ENCODE measurements at places on chromosomes 12 and 14. TPM values are rescaled to one million over a fixed set of nuclear protein-coding genes. Genes with fewer than 3 reads are reported as not detected.

GRCh38 chr12:62263966-62264365 is 3.8 kb downstream of the USP15 start:
- DNase-seq, result no peak

- no peak for DNase-seq
Measured at GRCh38 chr14:68561531-68562007, 231.3 kb downstream of the ZFP36L1 start.

GRCh38 chr12:92431146-92431545 is 271.6 kb upstream of the PLEKHG7 start:
- DNase-seq, result no peak

- DNase-seq, result no peak
Measured at GRCh38 chr14:26738571-26738970, 140.7 kb upstream of the NOVA1 start.

- no peak for DNase-seq
Measured at GRCh38 chr14:55120571-55121495, 8.2 kb upstream of the LGALS3 start.

DNA sequence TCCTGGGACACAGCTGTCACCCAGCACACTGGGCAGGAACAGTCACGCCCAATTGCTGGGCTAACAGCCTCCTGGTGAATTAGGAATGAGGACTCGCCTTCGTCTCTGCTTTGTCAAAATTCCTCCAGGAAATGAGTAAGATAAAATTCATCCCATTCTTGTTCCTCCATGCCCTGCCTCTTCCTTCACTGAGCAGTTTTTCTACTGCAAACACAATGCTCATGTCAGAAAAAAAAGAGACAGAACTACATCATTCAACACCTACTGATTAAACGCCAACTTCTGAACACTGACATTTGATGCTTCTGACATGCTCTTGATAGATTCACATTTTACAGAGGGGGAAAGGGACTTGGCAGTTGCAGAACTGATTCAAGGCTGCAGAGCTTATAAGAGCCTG is 37.5 kb upstream of the DTX1 start:
- DNase-seq, result no peak

GRCh38 chr14:51630987-51631386 is 20.7 kb upstream of the FRMD6 start:
- no peak for DNase-seq

DNA sequence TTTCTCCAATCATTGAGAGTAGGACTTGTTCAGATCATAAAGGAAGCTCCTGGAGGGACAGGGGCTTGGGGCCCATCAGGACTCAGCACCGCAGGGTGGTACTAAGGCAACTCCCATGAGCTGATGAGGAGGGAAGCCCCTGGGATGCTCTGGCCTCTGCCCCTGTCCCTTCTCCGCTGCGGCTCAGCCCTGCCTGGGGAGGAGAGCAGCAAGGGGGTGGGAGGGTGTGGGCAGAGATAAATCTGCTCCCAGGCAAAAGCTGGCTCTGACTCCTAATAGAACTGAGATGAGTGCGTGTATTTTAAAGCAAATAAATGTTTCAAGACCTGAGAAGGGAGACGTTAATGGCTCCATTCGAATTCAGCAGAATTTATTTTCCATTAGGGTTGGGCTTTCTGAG is 52.0 kb upstream of the CHST11 start:
- DNase-seq, result no peak

The ZNF410 gene
- 28.2 TPM for polyA plus RNA-seq

The BBOF1 gene
- 6.0 TPM for polyA plus RNA-seq

The IGF1 gene
- polyA plus RNA-seq, result 21.8 TPM

The FOXG1 gene
- polyA plus RNA-seq, result not detected

The ACOT2 gene
- 27.3 TPM for polyA plus RNA-seq

Measured in hindlimb muscle (tissue), 1 donor.